Natural killer cell (primary cell): ENCODE measurements at places on chromosomes 12 and 14. TPM values are rescaled to one million over a fixed set of nuclear protein-coding genes. Genes with fewer than 3 reads are reported as not detected.

The GPR84 gene
- 4.9 TPM for total RNA-seq

The EID3 gene
- total RNA-seq, result 13.0 TPM

The OTX2 gene
- not detected for total RNA-seq

- no peaks in the 10 kb centered on the region for H3K36me3 ChIP-seq
- no peak overlapping the region for H3K4me3 ChIP-seq
- H3K27ac ChIP-seq, result no peak overlapping the region
- no peaks in the 10 kb centered on the region for H3K27me3 ChIP-seq
- H3K4me1 ChIP-seq, result no peaks in the 10 kb centered on the region
These were observed 1539.5 kb upstream of the TMEM132C start for GRCh38 chr12:126727218-126728075.

GRCh38 chr12:6695313-6696045, 5.1 kb downstream of the PIANP start:
- no peak overlapping the region for H3K27ac ChIP-seq
- no peak for DNase-seq
- peaks cover 18% of the 10 kb centered on the region for H3K4me1 ChIP-seq
- H3K27me3 ChIP-seq, result peaks cover 8% of the 10 kb centered on the region
- H3K36me3 ChIP-seq, result no peaks in the 10 kb centered on the region

- no peaks in the 10 kb centered on the region for H3K4me1 ChIP-seq
- H3K4me3 ChIP-seq, result no peak overlapping the region
- no peak for DNase-seq
- no peak overlapping the region for H3K27ac ChIP-seq
- no peaks in the 10 kb centered on the region for H3K27me3 ChIP-seq
- H3K36me3 ChIP-seq, result no peaks in the 10 kb centered on the region
These were observed 18.0 kb upstream of the CRACR2A start for GRCh38 chr12:3770891-3771290.

DNA sequence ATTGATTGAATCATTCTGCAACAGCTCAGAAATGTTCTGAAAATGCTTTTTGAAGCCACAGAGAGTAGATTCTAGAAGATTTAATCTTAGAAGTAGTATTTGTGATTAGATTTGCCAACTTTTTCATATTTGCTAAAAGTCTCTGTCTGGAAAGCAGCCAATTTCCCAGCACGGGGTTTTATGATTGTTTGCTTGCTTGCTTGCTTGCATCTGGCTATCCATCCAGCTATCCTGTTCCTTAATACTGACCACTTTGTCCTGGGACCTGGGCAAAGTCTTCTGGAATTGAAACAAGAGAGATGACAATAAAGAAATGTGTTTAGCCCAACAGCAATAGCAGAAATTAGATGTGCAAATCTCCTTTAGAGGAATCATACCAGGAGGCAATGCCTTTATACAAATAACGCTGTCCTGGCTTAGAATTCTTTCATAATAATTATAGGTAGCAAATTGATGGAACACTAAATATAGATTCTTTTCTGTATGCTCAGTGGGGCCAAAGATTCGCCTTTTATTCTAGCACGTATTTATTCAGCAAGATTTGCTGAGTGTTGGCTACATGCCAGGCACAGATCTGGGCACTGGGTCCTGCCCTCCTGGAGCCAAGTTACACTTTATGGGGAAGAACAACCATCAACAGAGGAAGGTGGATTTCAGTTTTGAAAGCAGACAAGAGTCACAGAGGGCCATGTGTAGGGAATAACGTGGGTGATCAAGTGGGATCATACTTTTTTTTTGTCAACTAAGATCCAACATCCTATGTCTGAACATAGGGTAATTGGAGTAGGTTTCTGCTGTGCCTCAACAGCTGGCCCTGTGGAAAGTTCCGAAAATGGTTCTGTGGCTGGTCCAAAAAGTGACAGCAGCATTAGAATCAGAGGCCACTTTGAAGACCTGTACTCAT, 25.3 kb downstream of the MYBPC1 start:
- peaks cover 3% of the 10 kb centered on the region for H3K4me1 ChIP-seq
- no peaks in the 10 kb centered on the region for H3K27me3 ChIP-seq
- no peaks in the 10 kb centered on the region for H3K36me3 ChIP-seq
- no peak overlapping the region for H3K27ac ChIP-seq
- no peak for DNase-seq
- H3K4me3 ChIP-seq, result no peak overlapping the region

DNA sequence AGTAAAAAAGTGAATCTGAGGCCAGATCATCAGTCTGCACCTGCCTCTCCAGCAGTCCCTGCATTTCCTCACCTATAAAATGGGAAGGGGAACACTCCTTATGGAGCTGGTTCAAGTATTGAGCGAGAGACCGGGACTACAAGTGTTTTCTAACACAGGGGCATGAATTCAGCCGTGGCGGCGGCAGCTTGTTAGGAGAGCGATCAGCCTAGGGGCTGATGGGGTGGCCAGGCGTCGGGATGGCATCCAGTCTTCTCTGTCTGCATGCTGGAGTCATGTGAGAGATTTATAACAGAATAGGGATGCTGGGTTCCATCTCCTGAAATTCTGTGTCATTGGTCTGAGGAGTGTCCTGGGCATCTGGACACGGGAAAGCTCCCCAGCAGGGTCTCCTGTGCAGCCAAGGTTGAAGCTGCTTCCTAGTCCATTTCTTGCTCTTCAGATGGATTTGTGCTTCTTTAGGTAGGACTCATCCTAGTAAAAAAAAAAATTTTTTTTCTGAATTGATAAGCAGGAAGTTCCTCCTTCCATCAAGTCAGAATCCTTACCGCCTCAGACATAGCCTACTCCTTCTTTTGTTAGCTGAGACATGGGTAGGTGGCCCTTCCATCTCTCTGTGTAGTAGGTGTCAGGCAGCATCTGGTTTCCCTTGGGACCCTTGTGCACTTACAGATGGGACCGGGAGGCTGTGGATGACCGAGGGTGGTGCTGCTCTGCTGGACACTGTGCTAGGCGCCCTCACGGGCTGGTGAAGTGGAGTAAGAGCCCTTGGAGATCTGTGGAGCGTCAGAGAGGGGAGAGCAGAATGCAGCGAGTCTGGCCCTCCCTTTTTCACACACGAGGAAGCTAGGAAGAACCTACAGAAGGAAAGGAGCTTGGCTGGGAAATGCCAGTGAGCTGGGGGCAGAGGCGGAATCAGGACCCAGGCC, 146.7 kb downstream of the TSPAN9 start:
- H3K27me3 ChIP-seq, result no peaks in the 10 kb centered on the region
- H3K4me3 ChIP-seq, result no peak overlapping the region
- H3K4me1 ChIP-seq, result no peaks in the 10 kb centered on the region
- DNase-seq, result no peak

GRCh38 chr12:4899364-4899763, 10.3 kb upstream of the KCNA1 start:
- H3K36me3 ChIP-seq, result no peaks in the 10 kb centered on the region
- peaks cover 12% of the 10 kb centered on the region for H3K27me3 ChIP-seq
- no peaks in the 10 kb centered on the region for H3K4me1 ChIP-seq
- H3K4me3 ChIP-seq, result no peak overlapping the region
- H3K27ac ChIP-seq, result no peak overlapping the region
- DNase-seq, result no peak

GRCh38 chr12:19506497-19506896, 67.2 kb downstream of the AEBP2 start:
- no peak for DNase-seq
- peaks cover 15% of the 10 kb centered on the region for H3K36me3 ChIP-seq
- no peak overlapping the region for H3K27ac ChIP-seq

DNA sequence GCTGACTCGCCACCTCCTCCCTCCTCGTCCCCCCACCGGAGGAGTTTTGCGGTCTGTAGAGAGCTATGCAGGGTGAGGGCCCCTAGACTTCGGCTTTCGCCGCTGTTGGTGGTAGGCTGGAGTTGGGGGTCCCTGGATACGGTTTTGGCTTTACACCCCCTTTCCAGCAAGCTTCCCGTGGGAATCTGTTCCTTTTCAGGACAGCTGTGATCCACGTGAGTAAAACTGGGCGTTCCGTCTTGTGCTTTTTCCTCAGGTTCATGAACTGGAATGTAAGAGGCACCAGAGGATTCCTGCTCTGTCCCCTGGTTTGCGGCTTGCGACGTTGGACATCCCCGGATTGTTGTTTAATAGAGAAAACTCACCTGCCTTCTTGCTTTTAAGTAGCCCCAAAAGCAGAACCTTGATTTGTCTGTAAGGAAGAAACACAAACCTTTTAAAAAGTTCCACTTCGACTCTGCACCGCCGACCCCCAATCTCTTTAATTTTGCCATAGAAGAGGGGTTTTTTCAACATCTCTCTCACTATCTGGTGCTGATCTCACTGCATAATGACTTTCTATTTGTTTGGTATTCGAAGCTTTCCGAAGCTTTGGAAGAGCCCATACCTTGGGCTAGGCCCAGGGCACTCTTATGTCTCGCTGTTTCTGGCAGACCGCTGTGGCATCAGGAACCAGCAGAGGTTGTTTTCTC, 490 bp downstream of the PRORP start:
- peak overlapping the region; percentile 96 for H3K27ac ChIP-seq
- no peaks in the 10 kb centered on the region for H3K27me3 ChIP-seq
- peaks cover 33% of the 10 kb centered on the region for H3K4me1 ChIP-seq
- no peak for DNase-seq
